ENCODE measurements at places on chromosomes 3 and 15. TPM values are rescaled to one million over a fixed set of nuclear protein-coding genes. Genes with fewer than 3 reads are reported as not detected.

GRCh38 chr15:64645995-64646394 is 129.4 kb downstream of the RBPMS2 start:
- DNase-seq, result no peak

DNA sequence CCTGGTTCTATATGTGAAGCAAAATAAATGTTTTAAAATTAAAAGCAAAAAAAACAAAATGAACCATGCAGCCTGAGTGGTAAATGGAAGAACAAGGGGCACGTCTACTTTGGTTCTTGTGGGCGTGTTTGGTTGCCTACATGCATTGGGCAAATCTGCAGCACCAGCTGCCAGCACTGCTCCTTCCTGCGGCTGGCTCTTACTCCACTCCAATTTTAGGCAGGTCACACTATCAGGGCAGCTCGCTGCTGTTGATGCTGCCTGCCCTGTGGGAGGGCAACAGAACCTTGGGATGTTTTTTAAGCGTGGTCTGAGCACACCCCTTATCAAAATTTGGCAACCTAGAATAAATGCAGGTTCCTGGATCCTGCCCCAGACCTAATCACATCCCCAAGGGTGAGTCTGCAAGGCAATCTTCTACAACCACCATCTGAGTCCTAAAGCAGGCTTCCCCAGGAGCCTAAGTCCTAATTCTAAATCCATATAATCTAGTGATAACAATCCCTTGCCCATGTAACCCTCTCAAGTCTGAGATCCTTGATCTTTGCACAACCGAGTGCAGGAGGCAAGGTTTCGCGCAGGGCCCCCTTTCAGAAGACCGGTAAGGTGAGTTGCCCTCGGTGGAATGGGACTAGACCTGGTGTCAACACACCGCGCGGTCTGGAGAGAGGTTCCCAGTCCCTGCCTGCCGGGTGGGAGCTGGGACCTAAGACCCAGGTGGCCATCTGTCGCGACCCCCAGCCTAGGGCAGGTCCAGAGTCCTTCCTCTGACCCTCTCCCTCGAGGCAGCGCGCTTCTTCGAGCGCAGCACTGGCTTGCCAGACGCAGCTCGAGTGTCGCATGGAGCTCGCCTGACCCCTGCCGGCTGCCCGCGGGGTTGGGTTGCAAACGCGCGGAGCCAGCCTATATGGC is 15.9 kb downstream of the IVD start:
- DNase-seq, result no peak

CDHR4 gene
- not detected for total RNA-seq

GRCh38 chr3:39533226-39533625 is 65.7 kb downstream of the MOBP start:
- DNase-seq, result no peak

DNA sequence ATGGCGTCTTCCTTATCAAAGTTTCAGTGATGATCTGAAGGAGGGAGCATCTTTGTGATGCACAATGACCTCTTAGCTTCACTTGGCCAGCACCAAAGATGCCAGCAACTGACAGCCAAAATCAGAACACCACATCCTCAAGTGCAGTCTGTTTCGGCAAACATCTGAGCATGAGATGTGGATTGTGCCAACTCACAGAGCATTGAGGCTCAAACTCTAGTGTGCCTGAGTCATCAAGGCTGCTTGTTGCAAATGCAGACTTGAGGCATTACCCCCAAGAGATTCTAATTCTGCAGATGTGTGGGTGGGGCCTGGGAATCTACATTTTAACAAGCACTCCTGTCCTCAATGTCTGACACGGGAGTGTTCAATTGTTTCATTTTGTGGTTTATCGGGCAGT is 35.8 kb downstream of the ABHD5 start:
- DNase-seq, result no peak

GPR156 gene
- total RNA-seq, result 1.3 TPM

DNA sequence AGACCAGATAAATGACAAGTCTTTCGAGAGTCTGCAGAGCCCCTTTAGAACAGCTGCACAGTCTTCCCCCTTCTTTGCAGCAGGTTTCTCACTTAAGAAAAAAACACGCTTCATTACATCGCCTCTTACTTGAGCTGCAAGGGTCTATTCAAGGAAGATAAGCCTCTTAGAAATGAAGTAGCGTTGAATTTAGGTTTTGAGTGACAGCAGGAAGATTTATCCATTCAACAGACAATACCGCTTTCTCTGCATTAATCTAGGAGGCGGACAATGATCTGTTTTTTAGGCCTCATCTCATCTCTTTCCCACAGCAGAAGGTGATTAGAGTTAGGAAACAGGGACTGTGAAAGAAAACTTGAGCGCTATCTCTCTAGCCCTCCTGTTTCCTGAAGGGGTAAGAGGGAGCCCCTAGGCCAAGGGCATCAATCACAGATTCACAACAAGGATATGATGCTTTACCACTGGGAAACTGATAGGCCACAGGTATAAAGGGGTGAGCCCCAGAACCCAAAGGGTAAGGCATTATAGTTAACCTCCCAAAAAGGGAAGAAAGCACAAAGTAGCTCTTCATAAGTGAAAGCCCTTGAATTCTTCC is 84.3 kb downstream of the MECOM start:
- DNase-seq, result no peak

PPIB gene
- total RNA-seq, result 706 TPM

DNA sequence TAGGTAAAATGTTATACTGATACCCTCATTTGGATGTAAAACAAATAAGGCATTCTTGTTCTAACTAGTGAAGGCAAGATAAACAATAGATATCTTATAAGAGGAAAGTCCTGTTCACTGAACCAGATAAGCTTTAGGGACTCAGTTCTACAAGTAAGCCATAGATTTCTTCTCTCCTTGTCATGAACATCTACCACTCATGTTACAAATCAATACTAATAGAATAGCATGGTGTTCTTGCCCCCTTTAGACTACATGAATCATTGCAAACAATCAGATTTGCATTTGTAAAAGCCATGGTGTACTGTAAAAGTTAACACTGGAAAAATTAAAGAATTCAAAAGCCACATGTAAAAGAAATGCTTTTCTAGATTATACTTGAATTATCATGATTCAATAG is 500.1 kb downstream of the NLGN1 start:
- DNase-seq, result no peak

GLCE gene
- 19.0 TPM for total RNA-seq

GRCh38 chr3:151016478-151016795 is 43.9 kb upstream of the CLRN1 start:
- no peak for DNase-seq

GOLGA8N gene
- total RNA-seq, result 17.8 TPM

- no peak for DNase-seq
Measured at GRCh38 chr15:69496001-69496400, 43.4 kb downstream of the RPLP1 start.

ROPN1 gene
- not detected for total RNA-seq

VGLL4 gene
- total RNA-seq, result 141 TPM

PLCH1 gene
- not detected for total RNA-seq

SV2B gene
- total RNA-seq, result not detected

GOLGA8O gene
- total RNA-seq, result 2.5 TPM

GRCh38 chr15:63372018-63372705 is 9.5 kb downstream of the CA12 start:
- no peak for DNase-seq

GRCh38 chr3:72295962-72296450 is 511.1 kb upstream of the PROK2 start:
- DNase-seq, result no peak

TRH gene
- total RNA-seq, result not detected

MYL3 gene
- total RNA-seq, result 0.82 TPM

DNA sequence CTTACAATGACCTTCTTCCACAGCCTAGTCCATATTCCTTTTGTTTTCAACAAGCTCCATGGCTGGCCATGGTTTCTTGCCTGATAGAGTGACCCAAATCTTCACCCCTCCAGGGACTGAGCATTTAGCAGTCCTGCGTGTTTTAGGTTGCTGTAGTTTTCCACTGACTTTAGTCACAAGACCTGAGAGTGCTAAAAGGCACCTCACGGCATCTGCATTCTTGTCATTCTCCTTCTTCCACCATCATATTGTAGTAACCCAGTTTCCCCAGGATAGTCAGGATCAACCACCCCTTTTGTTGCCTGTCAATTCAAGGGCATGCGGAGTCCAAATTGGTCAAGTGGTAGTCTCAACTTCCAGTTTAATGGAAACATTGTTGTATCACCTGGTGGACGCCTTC is 20.8 kb downstream of the HTR3C start:
- DNase-seq, result no peak

OSBPL10 gene
- 44.1 TPM for total RNA-seq

P2RY12 gene
- not detected for total RNA-seq

GRCh38 chr3:188153437-188154013 is 432 bp upstream of the LPP start:
- DNase-seq, result no peak

NIT2 gene
- total RNA-seq, result 46.2 TPM

DNA sequence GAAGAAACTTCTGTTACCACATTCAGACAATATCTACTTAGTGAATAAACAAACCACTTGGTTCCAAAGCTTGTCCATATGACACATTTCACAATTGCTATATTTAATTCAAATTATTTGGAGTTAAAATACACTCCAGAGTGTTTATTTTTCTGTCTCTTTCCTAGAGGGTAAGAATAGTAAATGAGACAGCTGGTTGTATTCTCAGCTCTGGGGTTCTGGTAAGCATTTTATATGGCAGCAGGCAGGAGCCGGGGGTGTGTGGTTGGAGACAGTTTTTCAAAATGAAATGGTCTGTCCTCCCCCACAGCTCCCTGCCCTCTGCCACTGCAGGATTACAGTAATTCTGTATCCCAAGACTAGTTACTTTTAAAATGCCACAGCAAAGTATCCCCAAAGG is 10.9 kb upstream of the SEC61A1 start:
- DNase-seq, result no peak

- DNase-seq, result no peak
Measured at GRCh38 chr3:147141516-147142288, 264.6 kb downstream of the ZIC4 start.

- DNase-seq, result no peak
Measured at GRCh38 chr3:106293161-106293560, 424.3 kb upstream of the CBLB start.

- DNase-seq, result no peak
Measured at GRCh38 chr3:57006179-57006657, 54.2 kb upstream of the SPATA12 start.

GRCh38 chr15:31494786-31495185 is 168.2 kb downstream of the KLF13 start:
- DNase-seq, result no peak

DNA sequence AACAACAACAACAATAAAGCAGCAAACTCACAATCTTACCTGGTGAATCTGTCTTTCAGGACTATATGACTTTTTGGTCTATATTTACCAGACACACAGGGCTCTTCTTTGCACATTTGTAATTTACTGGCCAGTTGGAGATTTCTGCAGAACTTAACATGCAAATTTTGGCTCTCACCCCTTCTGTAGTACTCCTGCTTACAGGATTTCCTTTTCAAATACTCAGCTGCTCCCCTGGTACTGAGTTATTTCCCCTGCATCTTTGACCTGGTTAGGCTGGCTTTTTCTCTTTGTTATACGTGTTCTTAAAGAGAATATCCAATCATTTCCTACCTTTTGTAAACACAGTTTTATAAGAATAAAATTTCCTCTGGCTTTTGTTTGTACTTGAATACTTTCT is 228.0 kb downstream of the MBNL1 start:
- DNase-seq, result no peak

BUB1B gene
- 7.4 TPM for total RNA-seq

- no peak for DNase-seq
Measured at GRCh38 chr15:23839893-23840474, 152.9 kb upstream of the NDN start.

DNA sequence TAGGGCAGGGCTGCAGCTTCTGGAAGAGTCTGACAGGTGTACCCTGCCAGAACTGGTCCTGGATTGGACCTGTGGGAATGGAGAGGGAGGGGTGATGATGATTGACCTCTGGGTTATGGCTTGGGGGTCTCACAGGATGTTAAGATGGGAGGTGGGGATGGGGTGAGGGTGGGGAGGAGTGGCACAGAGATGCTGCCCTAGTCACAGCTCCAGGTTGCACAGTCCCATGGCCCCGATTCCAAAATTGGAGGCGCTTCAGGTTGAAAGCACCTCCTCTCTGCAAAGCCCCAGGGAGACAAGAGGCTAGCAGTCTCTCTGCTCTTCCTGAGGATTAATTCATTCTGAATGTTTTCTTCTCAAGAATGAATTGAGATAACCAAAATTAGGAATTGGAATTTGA is 101.4 kb downstream of the FAM43A start:
- no peak for DNase-seq
